Ascending aorta (tissue), 2 donors: ENCODE measurements at places on chromosomes 2 and 18. TPM values are rescaled to one million over a fixed set of nuclear protein-coding genes. Genes with fewer than 3 reads are reported as not detected.

The NDC80 gene
- not detected for total RNA-seq

The TMEM17 gene
- not detected for total RNA-seq

The OTOS gene
- not detected for total RNA-seq

The LIMS4 gene
- 21.2 TPM for total RNA-seq

The SMIM21 gene
- total RNA-seq = not detected

The SULT1C4 gene
- total RNA-seq = 11.0 TPM

The HOXD9 gene
- not detected for total RNA-seq

The AQP4 gene
- total RNA-seq = not detected

The HMSD gene
- not detected for total RNA-seq

The RIT2 gene
- not detected for total RNA-seq

The CRACDL gene
- 51.9 TPM for total RNA-seq

The IL36A gene
- not detected for total RNA-seq

The UGT1A5 gene
- total RNA-seq = not detected

The HOXD11 gene
- total RNA-seq = not detected

The WDPCP gene
- 5.2 TPM for total RNA-seq

The CYP1B1 gene
- 148 TPM for total RNA-seq

The RANBP2 gene
- total RNA-seq = 15.5 TPM

The REG3G gene
- total RNA-seq = not detected

The ABCB6 gene
- total RNA-seq = 17.9 TPM

The LRRC30 gene
- not detected for total RNA-seq

The FRZB gene
- total RNA-seq = 42.5 TPM

The RNF125 gene
- total RNA-seq = 8.6 TPM

The KATNAL2 gene
- not detected for total RNA-seq

The NYAP2 gene
- not detected for total RNA-seq

The ANKAR gene
- total RNA-seq = 0.75 TPM

The GAL3ST2 gene
- total RNA-seq = not detected

The MEP1B gene
- total RNA-seq = not detected

The TBC1D8 gene
- 17.8 TPM for total RNA-seq

The CCDC93 gene
- total RNA-seq = 6.3 TPM

The NOL4 gene
- total RNA-seq = not detected

The SPOPL gene
- 9.0 TPM for total RNA-seq

The LAMA3 gene
- 27.2 TPM for total RNA-seq

The GNLY gene
- total RNA-seq = not detected

The MYOM1 gene
- total RNA-seq = 7.8 TPM

The FSIP2 gene
- under 0.01 TPM for total RNA-seq

The FAM237A gene
- total RNA-seq = not detected
